ENCODE measurements at places on chromosomes 4 and X.

DNA sequence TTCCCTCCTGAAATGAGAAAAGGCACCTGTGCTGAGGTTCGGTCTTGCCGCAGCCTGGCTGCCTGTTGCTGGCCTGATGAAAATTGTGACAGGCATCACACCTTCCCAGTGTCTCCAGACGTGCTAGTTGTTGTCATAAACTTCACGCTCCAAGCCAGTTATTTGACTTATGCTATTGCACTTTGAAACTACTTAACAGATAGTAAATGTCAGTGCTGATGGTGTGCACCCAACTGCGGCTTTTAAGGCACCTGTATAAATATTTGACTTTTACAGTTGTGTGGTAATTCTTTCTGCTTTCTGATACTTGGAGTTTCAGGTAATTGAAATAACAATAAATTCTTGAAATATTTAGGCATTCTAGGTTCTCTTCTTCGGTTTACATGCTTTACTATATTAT, 1.8 kb downstream of the WWC2 start:
- no peak for DNase-seq

- DNase-seq = no peak
Measured at GRCh38 chr4:79638735-79639134, 230.7 kb upstream of the GK2 start.

DNA sequence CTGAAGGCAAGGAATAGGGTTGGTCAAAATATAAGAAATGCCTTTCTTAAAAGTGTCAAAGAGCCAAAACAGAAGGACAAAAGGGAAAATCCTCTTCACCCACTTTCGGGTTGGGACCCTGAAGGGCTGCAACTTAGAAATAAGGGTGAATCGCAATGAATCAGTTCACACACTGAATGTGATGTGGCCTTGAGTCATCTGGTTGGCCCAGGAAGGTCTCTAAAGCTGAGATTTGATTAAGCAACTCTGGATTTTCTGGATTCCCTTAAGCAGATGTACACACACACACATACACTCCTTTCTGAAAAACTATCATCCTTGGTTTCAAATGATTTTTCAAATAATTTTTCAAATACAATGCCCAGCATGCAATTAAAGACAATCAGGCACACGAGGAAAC, 13.1 kb downstream of the TAB3 start:
- no peak for DNase-seq

- DNase-seq = no peak
Measured at GRCh38 chr4:127829014-127829413, 46.9 kb downstream of the HSPA4L start.

GRCh38 chr4:52431869-52432268, 227.2 kb downstream of the USP46 start:
- no peak for DNase-seq

- no peak for DNase-seq
Measured at GRCh38 chrX:97026406-97026805, 142.7 kb downstream of the RPA4 start.

DNA sequence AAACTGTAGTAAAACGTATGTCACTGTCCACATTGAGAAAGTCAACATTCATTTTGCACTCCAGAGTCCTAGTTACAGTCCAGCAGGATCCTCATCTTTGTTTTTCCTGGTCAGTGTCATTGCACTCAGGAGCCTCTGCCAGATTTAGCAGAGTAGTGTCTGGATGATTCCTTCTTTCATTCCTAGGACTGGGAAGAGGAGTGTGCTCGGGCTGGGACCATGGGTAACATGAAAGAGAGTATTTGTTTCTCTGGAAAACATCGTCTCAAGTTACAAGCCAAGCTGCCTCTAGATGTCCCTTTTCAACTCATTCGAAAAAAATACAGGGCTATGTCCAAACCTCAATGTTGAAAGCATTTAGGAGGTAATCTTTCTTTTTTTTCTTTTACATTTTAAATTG, 69.9 kb upstream of the TNIP3 start:
- no peak for DNase-seq

GRCh38 chr4:56791316-56791715, 30.2 kb downstream of the SPINK2 start:
- DNase-seq = no peak

DNA sequence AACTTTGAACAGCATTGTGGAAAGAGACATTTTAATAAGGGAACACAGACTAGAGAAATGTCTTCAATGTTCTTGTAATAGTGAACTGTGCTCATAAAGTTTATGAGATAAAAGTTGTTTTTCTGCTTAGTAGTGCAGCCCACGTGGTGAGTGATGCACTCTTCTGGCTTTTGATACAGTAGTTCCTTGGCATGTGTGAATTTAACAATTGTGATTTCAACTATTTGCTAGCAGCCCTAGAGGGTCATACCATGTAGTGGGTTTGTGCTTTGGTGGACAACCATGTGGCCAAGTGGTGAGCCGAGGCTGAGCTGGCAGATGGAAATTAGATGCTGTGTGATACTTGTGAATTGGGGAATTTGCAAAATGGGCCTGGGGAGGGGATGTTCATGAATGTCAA, 116.2 kb upstream of the SLC4A4 start:
- DNase-seq = no peak

GRCh38 chrX:107827030-107827831, 1.6 kb downstream of the MID2 start:
- no peak for DNase-seq

DNA sequence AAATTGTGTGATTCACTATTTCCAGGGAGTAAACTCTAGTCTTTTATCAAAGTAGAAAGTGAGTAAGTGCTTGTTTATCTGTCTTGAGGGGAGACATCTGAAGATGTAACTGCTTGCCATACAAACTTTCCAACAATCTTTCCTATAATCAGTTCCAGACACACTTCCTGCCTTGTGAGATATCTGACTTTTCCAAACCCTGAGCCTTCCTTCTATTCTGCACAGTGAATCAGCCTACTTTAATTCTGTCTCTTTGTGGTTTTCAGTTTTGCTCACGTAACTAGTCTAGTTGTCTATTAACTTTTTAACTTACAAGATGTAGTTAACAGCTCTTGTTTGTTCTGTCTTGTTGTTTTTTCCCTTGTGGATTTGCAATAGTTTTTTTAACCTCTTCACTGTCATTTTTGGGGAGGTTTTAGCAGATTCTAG, 947.8 kb downstream of the C4orf33 start:
- DNase-seq = no peak

GRCh38 chr4:15336410-15337167, 91.2 kb upstream of the C1QTNF7 start:
- no peak for DNase-seq

DNA sequence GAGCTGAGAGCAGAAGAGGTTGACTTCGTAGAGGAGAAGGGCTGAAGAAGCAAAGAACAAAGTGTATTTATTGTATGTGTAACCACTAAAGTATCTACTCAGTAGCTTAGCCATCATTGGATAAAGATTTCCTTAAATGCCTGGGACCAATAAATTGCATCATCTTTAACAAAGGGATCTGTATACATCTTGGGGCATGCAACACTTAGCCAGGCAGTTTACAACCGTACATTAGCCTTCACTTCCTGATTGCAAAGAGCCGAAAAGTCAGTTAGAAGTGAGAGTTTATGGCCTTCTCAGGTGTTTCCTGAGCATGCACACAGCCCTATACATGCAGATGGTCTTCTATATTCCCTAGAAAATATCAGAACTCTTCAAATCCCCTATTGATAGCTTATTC, 68.0 kb upstream of the MAGED1 start:
- no peak for DNase-seq

DNA sequence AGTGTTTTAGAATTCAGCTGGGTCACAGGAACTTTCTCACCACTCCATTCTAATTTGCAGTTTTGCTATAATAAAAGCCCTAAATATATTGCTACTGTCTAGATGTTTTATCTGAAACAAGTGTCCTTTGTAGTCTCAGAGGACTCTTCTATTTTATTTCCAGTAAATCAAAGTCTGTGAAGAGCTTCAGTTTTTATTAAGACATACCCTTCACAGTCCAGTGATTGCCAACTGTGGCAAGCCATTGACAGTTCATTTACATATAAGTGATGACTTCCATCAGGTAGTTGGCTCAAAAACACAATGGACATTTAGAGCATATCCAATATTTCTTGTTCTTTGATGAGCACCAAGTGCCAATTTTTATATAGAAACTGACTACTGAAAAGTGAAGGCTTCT, 466.1 kb downstream of the IQCM start:
- DNase-seq = no peak

GRCh38 chr4:167614866-167615265, 380.6 kb upstream of the SPOCK3 start:
- no peak for DNase-seq

DNA sequence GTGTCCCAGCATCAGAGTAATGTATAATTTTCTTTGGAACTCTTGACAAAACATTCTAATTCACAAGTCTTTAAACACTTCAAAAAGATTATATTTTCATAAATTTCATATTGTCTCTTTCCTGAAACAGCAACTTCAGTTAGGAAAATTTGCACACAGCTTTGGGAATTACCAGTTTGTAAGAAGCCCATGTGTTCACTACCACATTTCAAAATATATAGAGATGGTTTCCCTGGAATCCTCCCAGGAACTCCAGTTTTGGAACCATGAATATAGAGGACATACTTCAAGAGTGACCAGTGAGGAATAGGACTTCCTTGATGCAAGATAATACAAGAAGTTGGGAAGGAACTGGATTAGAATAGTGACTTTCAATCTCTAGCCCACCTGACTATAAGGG, 28.7 kb upstream of the HPGDS start:
- DNase-seq = no peak

GRCh38 chr4:156766846-156767245, 204.8 kb downstream of the PDGFC start:
- no peak for DNase-seq

DNA sequence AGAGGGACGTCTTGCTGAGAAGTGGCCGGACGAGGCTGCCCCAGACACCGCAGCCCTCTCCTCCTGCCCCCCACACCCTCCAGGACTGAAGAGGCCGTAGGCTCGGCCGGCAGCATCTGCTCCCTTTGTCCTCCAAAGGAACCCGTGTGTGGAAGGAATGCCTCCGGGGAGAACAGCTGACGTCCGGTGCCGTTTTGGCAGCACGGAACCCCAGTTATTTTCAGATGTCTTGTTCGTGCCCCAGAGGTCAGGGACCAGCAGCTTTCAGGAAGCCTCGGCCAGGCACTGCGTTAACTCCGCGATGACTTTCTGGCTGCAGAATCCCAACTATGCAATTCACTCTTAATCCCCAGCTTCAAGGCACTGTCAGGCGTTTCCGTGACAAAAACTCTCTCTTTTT, 10.9 kb upstream of the PPP2R3B start:
- no peak for DNase-seq

- DNase-seq = no peak
Measured at GRCh38 chr4:72857787-72858186, 211.7 kb downstream of the COX18 start.

DNA sequence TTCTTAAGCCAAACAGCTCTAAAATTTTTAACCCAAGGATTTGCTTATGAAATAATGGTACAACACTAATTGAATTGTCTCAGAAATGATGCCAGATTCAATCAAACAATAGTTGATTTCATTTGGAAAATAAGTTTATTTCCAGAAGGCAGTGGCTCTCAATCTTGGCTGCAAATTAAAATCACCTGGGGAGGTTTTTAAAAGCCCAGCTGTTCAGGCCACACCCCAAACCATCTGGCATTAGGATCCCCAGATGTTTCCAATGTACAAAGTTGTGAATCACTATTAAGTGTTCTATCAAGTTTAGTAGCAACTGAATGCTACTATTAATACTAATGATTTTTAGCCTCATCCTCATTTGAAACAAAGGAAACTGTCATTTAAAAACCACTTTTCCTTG, 22.2 kb downstream of the TMEM184C start:
- DNase-seq = no peak

DNA sequence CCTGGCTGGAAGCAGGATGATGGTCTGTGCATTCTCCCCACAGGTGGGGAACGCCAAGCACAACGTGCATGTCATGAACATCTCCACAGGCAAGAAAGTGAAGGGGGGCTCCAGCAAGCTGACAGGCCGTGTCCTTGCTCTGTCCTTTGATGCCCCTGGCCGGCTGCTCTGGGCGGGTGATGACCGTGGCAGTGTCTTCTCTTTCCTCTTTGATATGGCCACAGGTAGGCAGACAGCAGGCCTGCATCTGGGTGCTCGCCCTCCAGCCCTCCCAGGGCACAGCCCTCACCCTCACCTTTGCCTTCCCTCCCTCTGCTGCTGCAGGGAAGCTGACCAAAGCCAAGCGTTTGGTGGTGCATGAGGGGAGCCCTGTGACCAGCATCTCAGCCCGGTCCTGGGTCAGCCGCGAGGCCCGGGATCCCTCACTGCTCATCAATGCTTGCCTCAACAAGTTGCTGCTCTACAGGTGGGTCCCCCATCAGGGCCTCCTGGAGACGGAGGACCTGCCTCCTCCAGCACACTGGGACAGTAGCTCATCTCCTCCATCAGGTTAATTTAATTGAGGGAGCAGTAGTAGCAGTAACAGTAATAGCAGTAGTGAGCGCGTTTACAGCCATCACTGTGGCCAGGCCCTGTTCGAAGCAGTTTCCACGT, 4.6 kb downstream of the WDR13 start:
- DNase-seq = no peak

DNA sequence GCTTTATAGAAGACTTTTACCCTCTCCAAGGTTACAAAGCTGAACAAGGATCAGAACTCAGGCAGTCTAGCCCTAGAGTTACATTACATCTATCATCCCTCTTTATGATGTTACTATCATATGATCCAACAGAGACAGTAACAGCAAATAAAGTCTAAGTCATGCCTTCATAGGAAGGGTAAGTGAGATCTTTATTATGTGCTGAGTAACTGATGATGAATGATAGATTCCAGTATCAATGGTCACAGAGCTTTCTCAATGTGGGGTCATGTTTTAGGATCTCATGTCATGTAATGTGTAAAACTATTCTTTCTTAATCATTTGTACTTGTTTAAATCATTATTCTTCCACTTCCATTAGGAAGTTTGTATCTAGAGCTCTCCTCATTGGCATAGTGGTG, 22.8 kb downstream of the ELOVL6 start:
- DNase-seq = no peak

DNA sequence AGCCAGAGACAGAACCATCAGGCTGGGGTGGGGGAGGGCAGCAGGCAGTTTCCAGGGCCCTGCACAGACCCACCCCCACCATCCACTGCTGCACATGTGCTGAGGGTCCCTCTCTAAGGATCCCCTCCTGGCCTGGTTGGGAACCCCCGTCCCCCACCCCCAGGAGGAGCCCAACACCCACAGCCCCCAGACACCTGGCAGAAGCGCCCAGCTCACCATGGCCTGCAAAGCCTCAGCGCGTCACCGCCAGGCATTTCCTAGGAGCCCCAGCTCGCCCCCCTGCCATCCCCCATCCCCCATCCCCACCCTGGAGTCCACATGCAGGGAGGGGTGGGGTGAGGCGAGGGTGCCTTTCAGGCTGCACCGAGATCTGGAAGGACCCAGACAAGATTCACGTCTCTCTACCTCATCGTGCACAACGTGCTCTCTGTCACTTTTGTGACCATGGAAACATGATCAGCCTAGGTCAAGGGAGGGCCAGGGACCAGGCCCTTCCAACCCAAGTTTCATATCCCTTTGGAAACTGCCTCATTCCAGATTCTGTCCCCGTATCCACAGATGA, 9.3 kb downstream of the MXD4 start:
- peak; percentile 15 for DNase-seq

- no peak for DNase-seq
Measured at GRCh38 chr4:108738003-108738706, 24.7 kb downstream of the ETNPPL start.

Measured in pancreas (tissue), 10 donors.